GM19239 (cell line): ENCODE measurements at places on chromosomes 7 and 10.
A peak's percentile ranks its signal among the peaks of the same experiment; 100 is the strongest.

GRCh38 chr10:53107711-53108110, 335.1 kb upstream of the MBL2 start:
- DNase-seq, result no peak

- no peak for DNase-seq
Measured at GRCh38 chr7:24751484-24751883, 5.8 kb downstream of the GSDME start.

DNA sequence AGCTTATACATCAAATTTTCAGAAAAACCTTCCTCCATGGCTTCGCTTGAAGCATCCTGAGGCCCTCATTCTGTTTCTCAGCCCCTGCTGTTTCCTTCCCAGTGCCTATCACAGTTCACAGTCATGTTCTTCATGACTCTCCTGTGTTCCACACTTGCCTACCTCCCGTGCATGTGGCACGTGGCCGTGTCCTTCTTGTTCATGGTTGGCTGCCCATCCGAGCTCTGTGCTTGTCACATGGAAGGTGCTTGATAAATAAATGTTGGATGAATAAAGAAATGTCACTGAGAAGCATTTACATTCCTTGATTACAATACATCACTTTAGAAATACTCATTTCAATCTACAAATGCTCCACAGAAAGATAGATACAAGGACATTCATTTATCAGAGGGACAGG, 23.7 kb upstream of the EGFR start:
- no peak for DNase-seq

DNA sequence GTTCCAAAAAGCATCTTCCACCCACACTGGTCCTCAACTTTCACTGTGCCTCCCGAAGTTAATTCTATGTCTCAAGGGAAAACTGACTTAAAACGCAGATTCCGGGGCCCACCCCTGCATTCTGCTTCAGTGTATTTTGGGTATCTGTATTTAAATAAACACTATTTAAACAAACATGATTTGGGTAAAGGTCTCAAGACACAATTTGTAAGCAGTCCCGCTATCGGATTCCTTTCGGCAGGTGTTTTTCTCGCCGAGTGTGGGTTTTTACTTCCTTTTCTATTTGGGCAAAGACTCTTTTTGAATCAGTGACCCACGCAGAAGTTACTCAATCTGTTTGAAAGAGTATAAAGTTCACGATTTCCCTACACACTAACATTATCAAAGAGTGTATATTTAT, 1.2 kb downstream of the PDIA4 start:
- no peak for DNase-seq

DNA sequence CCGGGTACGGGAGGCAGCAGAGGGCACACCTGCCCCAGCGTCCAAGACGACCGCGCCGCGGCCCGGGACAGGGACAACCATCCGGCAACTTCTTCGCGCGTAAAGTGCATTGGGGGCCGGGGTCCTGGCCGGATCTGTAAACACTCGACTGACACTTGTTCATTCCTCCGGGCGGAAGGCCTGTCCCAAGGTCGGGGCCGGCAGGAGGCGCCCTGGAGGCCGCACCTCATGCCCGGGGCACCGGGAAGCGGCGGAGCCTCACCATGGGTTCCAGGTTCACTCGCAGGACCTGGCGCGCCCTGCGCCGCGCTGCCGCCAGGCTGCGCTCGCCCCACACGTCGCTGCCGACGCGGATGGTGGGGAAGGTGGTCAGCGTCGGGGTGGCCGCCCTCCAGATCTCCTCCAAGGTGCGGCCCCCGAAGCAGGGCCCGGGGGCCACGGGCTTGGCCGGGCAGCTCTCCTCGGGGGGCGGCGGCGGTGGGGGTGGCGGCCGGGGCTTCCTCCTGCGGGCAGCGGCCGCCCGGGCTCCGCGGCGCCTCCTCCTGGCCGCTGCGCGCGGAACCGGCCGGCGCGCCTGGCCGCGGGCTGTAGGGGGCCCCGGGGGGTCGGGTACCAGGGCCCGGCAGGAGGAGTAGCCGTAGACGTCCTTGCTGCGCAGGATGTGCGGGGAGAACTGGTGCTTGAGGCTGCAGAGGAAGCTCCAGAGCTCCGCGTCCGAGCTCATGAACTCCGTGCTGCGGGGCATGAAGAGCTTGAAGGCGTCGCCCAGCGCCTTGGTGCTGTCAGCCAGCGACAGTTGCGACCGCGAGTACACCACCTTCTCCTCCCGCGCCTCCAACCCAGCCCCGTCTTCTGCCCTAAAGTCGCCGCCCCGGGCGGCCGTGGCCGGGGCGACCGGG, 746 bp downstream of the CCDC71L start:
- DNase-seq, result peak; percentile 78

GRCh38 chr7:37427276-37427940, 21.3 kb downstream of the ELMO1 start:
- no peak for DNase-seq

GRCh38 chr7:96786261-96786997, 76.8 kb upstream of the SEM1 start:
- no peak for DNase-seq

GRCh38 chr10:101875068-101875688, 31.6 kb upstream of the KCNIP2 start:
- DNase-seq, result no peak

DNA sequence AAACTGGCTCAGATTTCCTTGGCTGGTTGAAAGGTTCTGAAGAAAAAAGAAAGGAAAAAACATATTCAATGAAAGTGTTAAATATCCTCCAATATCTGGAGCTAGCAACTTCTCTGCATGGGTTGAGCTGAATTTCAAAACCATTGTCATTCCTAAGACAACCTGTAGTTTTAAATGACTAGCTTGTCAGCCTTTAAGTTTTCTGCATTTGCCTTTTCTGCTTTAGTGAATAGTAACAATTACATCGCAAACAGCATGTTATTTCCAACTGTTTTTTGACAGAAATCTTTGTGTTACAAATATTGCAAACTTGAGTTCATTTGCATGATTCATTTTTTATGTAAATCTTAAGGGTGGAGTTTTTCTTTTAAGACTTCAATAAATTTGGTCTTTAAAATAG, 852.3 kb upstream of the CELF2 start:
- no peak for DNase-seq

- DNase-seq, result no peak
Measured at GRCh38 chr7:64916-65341, 127.4 kb upstream of the FAM20C start.

GRCh38 chr10:46223626-46224413, 63.0 kb upstream of the ANTXRL start:
- DNase-seq, result no peak

DNA sequence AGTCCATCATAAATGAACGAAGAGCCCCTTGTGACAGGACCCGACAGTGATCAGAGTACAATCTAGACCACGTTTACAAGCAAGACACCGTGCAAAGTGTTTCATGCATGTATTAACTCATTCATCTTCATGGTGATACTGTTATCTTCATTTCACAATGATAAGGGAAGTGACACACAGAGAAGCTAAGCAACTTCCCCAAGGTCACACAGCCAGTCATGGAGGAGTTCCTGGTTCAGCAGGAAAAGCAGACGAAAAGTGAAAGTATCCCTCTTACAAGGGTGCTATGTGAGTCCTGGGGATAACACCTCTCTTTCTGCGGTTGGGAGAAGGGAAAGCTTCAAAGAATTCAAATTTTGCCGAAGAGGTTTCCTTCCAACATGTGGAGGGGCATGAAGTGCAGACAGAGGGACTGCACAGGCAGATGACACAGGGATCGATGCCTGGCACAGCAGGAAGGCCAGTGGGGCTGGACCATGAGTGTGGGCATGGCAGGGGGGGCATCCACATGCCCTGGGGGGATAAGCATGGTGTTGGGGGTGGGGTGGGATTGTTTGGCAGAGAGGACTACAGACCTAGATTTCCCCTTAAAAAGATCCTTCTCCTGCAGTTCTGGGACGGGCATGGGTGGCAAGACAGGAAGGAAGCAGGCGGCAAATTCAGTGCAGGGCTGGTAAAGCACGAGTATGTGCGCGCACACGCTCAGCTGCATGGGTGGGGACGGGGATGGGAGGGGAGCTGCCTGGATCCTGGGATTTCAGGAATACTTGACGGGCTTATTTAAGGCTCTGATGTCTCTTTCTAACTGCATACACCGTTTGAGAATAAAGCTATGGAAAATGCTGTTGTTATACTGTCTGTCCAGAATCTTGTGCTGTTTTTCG, 33.5 kb upstream of the DDC start:
- DNase-seq, result no peak

DNA sequence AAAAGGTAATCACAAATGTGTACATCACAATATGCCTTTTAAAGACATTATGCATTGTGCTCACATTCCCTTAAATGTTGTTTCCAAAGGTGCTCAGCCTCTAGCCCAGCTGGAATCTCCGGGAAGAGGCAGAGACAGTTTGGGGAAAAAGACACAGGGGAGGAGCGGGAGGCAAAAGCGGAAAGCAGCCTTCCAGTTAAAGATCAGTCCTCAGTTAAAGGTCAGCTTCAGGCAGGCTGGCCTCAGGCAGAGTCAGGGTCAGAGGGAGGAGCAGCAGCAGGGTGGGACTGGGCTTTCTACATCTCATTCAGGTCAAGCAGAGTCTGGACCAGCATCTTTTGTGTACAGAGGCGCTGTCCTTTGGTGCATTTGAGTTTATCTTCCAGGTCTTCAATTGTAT, 18.6 kb downstream of the ST7 start:
- DNase-seq, result no peak

- no peak for DNase-seq
Measured at GRCh38 chr7:24793982-24794648, 36.9 kb upstream of the GSDME start.

DNA sequence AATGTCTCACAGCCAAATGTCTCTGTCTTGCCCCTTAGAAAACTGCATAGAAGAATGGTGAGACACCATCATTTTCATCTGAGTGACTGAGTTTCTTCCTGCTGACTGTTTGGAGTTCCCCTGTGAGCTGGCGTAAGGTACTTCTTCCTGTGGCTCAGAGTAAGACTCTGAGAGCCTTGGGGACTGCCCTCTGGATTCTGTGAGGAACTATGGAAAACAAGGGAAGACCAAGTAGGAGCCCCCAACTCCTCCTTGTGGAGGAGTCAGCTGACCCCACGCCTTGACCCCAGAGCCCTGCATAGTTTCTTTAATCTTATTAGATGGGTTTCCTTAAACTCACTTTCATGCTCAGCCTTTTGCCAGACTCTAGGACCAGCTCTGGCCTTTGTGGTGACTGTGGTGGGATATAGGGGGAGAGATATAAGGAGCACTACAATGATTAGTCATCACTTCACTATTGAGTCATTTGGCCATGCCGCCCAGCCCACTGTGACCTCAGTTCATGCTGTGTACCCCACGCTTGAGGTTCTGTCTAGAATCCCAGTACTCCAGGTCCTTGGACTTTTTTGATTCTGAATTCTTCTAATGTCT, 51.8 kb upstream of the FAM133B start:
- DNase-seq, result no peak

- DNase-seq, result no peak
Measured at GRCh38 chr10:89250865-89251408, 638 bp downstream of the LIPA start.

- no peak for DNase-seq
Measured at GRCh38 chr7:1531263-1531978, 919 bp downstream of the MAFK start.

- no peak for DNase-seq
Measured at GRCh38 chr7:98887038-98887437, 8.7 kb downstream of the TRRAP start.

DNA sequence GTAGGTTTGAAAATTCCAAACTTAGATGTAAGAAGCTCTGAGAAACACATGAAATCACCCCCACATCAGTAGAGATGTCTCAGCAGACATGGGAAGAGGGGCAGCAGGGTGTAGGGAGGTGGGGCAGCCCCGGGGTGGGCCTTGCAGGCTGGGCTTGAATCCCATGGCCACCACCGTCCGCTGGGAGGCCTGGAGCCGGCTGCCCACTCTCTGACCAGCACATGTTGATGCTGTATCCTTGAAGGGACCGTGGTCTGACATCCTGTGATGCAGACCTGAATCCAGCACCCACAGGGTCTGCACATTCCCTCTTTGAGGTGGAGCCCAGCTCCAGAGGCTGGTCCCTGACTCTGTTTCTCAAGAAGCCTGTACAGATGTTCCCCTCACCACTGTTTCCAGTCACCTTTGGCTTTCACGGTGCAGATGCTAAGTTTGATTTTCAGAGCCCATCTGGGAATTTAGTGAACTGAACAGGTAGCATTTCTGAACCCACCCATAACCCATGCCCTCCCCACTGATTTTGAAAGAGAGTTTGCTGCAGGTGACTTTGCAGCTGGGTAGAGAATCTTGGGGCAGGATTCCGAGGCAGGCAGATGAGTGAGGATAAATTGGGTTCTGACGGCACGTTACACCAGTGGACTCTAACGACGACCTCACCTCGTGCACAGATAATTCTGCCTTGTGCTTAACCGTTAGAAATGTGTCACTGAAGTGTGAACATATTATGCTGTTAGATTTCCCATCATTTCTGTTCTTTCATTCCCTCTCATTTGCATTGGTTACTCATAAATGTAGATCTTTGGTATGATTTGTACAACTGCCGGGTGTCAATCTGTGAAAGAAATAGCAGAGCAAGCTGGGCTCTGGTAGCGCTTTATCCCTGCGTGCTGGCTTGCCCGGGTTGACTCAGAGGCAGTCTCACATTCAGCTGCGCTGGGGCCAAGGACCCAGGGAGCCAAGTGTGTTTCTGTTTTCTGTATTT, 45.7 kb downstream of the IKZF1 start:
- DNase-seq, result peak; percentile 34

GRCh38 chr10:2012209-2012608, 274.9 kb upstream of the ADARB2 start:
- no peak for DNase-seq

DNA sequence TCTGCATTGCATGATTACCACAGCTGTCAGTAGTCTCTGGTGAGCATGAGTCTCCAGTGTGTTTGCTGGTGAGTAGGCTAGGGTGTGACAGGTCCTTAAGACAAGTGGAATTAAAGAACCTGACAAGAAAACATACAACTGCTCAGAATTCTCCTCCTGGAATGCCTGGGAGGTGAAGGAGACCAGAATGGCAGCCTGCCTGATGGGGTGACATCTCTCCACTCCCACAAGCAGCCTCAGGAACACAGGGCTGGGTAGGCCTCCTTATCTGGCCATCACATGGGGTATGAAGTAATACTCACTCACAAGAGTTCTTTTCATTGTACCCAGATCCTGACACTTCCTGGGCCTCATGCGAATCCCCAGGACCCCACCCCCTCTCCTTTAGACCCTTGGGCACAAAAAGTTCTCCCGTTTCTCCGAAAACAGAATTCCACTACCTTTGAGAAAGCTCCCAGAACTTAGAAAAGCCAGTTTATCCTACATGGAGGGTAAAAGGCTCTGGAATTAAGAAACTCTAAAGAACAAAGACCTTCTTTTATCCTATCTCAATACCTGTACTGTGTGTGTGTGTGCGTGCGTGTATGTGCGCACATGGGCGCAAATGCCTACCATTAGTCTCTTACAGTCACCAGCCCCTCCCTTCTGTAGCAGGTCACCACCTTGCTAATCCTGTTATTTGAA, 33.4 kb upstream of the C1GALT1 start:
- DNase-seq, result no peak
